ENCODE measurements at places on chromosomes 12 and 14.

- no peak for DNase-seq
These were observed 4.7 kb downstream of the PSMC6 start for GRCh38 chr14:52711666-52712065.

DNA sequence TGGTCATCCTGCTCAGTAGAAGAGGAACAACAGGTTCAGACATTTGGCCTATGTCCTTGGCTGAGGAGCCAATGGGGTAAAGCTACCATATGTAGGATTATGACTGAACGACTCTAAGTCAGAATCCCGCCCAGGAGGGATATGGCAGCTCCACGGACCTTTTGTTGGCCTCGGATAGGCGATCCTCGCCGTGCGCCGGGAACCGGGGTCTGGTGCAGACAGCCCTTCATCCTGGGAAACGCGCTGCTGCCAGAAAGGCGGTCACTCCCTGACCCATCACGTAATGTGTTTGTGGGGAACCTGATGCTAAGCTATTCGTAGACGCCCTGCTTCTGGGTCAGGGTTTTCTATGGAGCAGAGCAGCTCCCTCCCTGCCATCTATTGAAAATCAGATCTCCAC is 178.9 kb upstream of the ALG10B start:
- no peak for DNase-seq

DNA sequence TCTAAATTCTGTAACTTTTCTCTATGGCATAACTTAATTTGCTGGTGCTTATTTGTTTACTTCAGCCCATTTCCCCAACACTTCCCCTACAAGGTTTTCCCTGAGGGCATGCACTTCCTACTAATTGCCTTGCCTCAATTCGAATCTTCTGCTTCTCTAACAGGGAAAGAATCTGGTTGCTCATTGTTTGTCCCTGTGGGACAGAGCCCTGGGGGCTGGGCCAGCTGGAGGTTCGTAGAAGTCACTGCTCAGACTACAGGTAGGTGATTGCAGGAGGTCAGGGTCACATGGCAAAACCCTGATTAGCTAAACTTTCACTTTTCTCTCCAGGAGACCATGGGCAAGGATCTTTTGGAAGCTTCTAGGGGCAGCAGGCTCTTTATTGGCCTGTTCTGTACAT is 72.0 kb downstream of the ZFC3H1 start:
- DNase-seq: no peak

- no peak for DNase-seq
These were observed 787.0 kb upstream of the TBX3 start for GRCh38 chr12:115470977-115471376.

DNA sequence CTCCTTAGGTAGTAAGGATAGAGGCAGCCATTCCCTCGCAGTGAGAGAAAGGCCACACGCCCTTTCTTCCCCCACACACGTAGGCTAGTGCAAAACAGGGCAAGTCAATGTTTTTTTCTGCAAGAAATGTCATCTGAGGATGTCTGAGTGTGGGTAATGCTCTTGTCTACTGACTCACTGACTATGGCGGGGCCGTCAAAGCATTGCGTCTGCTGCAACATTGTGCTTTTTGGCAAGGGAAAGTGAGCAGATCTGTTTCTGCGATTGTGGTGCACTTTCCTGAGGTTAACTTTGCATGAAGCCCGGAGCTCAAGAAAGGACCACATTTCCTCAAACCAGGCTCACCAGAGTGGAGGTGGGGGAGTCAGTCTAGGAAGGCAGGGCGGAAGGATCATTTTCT is 181.6 kb upstream of the GZMB start:
- DNase-seq: no peak

- DNase-seq: no peak
These were observed 31.3 kb upstream of the LALBA start for GRCh38 chr12:48601013-48601756.

- DNase-seq: no peak
These were observed 6.4 kb downstream of the TMEM121 start for GRCh38 chr14:105532735-105533141.

DNA sequence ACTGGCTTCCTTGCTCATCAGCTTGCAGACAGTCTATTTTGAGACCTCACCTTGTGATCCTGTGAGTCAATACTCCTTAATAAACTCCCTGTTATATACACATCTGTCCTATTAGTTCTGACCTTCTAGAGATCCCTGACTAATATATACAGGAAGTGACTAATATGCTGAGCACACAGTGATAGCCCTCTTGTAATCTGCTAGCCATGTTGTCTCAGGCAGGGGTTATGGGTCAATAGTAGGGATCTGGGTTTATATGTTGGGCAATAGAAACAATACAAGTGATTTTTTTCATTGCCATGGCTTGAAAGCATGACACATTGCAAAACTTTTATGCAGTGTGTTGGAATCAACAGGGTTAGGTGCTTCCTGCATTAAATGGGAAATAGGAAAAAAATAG is 562.2 kb downstream of the GALC start:
- no peak for DNase-seq

DNA sequence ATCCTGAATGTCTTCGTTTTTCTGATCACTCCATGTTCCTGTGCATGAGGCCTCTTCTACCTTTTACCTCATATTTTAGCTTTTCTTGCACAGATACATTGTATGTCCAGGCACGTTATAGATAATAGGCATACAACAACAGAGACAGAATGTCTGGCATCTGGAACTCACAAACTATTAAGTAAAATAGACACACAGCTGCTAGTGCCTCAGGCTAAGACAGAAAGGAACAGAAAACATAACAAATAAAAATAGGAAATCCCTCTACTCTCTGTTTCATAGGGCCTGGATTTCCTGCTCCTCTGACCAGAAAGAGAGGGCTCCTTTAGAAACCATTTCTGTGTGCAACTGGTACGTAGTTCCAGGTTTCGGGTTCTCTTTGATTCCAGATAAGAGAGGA is 48.6 kb downstream of the ATXN7L3B start:
- DNase-seq: no peak

All from GOT3 (cell line).